ENCODE measurements at places on chromosomes 12 and 14. TPM values are rescaled to one million over a fixed set of nuclear protein-coding genes. Genes with fewer than 3 reads are reported as not detected.
A peak's percentile ranks its signal among the peaks of the same experiment; 100 is the strongest.

UNC79 gene
- total RNA-seq = 0.41 TPM

KRT85 gene
- total RNA-seq = not detected

CLEC9A gene
- 0.82 TPM for total RNA-seq

PTGDR gene
- total RNA-seq = 0.51 TPM

RAPGEF3 gene
- total RNA-seq = 16.0 TPM

LTB4R gene
- total RNA-seq = 8.8 TPM

NANOG gene
- total RNA-seq = not detected

FOXA1 gene
- total RNA-seq = 15.9 TPM

DNA sequence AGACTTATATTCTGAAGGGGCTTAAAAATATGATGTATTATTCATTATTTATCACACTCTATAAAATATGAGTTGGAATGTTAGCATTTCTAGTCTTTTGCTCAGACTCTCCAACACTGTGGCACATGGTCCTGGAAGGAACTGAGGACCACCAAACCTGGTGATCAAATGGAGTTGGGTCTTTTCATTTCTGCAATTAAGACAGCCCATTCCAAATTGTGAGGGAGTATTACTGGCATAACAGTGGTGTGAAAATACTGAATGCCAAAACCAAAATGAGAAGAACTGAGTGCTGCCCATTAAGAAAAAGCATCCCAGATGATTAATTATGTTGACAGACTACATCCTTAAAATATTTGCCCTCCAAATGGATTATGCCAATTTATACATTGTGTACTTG lies 90.8 kb downstream of the NPAS3 start:
- no peak for DNase-seq

GRCh38 chr12:124725099-124725498 lies 138.6 kb downstream of the SCARB1 start:
- no peak for DNase-seq

DNA sequence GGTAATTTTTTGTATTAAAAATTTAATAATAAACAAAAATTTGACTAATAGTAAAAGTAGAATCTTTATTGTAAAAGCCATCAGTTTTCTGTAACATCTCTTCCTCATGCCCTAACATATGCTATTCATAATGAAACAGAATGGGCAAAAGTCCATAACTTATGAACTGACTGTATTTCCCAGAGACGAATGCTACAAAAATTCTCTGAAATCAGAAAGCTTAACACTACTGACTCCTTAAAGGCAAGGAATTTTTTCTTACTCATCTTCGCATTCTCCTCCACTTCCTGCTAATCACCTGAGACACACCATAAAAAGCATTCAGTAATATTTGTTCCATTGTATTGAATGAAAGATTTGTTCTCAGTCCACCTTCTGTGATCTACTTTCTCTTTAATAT lies 17.6 kb downstream of the MON2 start:
- no peak for DNase-seq

DNA sequence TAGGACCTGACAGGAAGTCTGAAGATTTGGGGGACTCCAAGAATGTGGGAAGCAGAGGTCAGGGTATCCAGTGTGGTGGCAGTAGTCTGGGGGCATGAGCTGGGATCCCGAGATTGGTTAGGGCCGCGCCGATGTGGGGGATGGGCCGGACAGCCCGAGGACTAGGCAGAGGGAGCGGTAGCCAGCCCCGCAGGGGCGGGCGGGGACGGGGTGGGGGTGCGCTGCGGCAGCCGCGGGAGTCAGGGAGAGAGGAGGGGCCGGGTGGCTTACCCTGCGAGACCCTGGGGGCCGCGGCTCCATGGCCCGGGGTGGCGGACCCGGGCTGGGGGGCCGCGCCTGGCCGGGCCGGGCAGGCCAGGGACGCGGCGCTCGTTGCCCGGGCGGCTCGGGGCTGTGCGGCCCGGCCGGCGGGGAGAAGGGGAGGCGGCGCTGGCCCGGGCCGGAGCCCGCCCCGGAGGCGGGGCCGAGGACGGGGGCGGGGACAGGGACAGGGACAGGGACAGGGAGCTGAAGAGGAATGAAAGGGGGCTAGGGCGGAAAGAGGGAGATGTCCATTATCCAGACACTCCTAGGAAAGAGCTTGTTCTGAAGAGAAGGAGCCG lies 5.6 kb downstream of the ZNF385A start:
- DNase-seq = peak; percentile 73

GRCh38 chr12:113292091-113292490 lies 42.8 kb downstream of the SLC8B1 start:
- DNase-seq = no peak

- DNase-seq = no peak
These were observed 448.0 kb upstream of the CCDC196 start for GRCh38 chr14:66038212-66038611.

DNA sequence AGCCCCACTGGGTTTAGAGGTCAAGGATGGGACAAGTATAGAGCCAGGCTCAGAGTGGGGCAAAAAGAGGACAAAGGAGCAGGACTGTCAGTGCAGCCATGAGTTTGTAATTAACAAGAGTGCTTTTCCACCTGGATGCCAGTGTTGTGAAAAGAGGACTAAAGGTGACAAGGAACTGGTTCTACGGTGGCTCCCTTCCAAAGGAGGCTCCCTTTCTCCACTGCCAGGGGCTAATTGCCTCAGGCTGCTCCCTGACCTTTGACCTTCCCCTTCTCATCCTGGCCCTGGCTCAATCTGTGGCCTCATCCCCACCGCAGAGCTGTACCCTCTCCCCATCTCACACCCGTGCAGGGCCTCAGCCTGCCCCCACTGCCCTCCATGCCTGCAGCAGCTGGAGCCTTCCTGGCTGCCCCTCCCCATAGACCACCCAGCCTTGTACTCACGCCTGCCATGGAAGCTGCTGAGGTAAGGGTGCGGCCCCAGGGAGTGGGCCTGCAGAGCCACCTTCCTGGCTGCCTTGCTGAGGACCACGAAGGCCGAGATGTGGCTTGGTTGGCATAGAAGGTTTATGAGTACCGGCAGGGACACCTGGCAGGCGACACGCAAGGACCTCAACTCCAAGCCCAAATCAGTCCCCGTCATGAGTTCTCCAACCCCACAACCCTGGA lies 24.8 kb upstream of the FKBP4 start:
- DNase-seq = no peak

- DNase-seq = no peak
These were observed 43.5 kb downstream of the HECTD1 start for GRCh38 chr14:31164115-31164514.

- peak; percentile 8 for DNase-seq
These were observed 742 bp upstream of the MARS1 start for GRCh38 chr12:57487055-57487596.

GRCh38 chr12:10829994-10830393 lies 3.8 kb upstream of the TAS2R10 start:
- DNase-seq = no peak

DNA sequence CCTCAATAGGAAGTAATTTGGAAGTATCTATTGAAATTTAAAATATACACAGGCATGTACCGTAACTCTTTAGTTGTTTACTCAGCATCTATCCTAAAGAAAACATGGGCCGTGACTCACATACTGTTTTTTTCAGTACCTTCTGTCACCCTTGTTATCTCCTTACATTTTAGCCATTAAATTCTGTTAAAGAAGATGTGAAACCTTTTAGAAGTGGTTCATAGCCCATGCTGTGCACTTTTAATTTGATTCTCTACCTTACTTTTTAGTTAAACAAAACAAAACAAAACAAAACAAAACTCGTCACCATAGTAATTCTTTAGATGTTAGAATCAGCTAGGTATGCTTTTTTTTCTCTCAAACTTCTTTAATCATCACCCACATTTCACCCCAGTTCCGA lies 494.4 kb upstream of the RGS6 start:
- DNase-seq = no peak

DNA sequence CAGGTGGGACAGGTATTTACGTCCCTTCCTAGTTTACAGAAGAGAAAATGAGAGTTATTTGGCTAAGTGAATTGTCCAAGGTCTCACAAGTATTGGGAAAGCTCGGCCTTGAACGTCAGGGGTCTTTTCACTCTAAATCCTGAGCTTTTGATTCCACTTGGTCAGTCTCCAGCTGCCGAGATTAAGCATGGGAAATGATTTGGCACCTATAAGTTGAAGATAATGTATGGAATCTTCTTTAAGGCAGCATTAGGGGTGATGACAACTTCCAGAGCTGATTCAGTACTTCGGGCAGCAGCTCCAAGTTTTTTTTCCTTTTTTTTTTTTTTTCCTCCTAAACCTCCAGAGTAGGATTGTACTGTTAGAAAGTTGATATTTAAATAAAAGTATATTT lies 722 bp downstream of the FAM234B start:
- DNase-seq = peak; percentile 19

- no peak for DNase-seq
These were observed 216.7 kb downstream of the FOXG1 start for GRCh38 chr14:28983279-28983678.

DNA sequence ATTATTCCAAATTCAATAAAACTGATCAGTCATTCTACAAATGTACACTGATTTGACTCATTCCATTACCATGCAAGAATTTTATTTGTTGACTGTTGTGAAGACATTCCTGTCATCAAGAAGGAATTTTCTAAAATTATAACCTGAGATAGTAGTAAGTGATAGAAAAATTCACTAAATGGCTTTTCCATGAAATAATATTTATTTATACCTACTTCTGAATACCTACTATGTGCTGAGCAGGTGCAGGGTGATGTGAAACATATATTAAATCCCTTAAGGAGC lies 841.7 kb downstream of the NRXN3 start:
- DNase-seq = no peak

GRCh38 chr14:65019944-65020566 lies 33.4 kb downstream of the FNTB start:
- DNase-seq = peak; percentile 59

DNA sequence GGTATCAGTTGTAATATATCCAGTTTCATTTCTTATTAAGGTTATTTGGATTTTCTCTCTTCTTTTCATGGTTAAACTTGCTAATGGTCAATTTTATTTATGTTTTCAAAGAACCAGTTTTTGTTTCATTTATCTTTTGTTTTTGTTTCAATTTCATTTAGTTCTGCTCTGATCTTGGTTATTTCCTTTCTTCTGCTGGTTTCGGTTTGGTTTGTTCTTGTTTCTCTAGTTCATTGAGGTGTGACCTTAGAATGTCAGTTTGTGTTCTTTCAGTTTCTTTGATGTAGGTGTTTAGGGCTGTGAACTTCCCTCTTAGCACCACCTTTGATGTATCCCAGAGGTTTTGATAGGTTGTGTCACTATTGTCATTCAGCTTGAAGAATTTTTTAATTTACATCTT lies 145.6 kb upstream of the SLCO1B1 start:
- no peak for DNase-seq

DNA sequence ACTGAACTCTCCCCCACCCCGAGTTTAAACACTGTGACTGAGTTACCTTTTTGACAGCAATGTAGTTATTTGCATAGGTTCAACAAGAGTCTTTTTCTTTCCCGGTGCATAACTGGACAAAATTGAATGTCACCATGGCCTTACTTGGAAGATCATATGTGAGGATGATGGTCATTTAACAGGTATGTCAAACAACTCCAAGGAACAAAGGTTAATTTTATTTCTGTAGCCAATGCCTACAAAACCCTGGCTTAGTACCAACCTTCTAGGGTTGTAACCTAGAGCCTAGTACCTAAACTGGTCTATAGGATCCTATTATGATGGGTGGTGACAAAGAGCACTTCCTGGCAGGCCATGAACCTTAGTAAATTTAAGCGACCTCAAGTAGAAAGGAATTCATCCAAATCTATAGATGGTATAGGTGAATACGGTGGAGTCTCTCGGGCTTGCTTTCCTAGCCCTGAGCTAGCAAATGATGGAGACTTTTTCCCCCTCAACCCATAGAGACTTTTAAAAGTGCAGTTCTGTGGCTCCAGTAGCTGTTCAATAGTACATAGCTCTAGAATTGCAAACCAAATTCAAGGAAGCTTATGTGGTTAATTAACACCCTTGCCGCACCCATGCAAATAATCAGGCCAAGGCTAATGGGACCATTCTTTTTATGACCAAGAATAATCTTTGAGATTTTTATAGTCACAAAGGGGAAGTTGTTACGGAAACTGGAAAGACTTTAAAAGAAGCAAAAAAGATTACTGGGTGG lies 89.0 kb downstream of the SLC38A1 start:
- DNase-seq = no peak

Measured in tongue (tissue), 3 donors.